ENCODE measurements at places on chromosomes 2 and 18.

DNA sequence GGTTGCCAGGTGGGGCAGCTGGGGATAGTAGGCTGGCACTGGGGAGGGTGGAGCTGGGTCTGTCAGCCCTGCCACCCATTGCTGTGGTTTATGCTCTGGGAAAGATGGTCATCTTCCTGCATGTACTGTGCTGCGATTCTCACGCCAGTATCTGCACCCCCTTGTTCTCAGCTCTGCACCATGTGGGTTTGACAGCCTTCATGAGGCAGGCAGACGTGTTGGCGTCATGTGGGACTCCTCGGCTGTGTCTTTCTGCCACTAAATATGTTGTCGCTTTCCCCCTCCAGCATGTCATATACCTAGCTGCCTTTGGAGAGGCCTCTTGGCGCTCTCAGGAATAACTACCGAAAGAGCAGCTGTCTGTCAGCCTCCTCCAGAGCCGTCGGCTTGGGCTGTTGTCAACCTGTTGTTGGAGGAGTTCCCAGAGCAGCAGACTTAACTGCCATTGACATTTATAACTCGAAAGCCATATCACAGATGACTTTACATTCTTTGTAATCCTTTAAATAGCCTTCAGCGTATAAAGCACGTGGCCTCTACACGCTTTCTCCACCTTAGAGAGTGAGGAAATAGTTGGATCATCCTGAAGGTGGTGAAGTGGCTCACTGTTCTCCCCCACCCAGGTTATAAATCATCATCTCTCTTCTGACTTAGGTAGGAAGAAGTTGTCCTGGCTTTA, 80.4 kb upstream of the MGAT5 start:
- DNase-seq = no peak

GRCh38 chr18:45991788-45992187, 24.7 kb upstream of the EPG5 start:
- DNase-seq = no peak

- no peak for DNase-seq
Observed at GRCh38 chr2:50953021-50953420, 78.9 kb downstream of the NRXN1 start.

DNA sequence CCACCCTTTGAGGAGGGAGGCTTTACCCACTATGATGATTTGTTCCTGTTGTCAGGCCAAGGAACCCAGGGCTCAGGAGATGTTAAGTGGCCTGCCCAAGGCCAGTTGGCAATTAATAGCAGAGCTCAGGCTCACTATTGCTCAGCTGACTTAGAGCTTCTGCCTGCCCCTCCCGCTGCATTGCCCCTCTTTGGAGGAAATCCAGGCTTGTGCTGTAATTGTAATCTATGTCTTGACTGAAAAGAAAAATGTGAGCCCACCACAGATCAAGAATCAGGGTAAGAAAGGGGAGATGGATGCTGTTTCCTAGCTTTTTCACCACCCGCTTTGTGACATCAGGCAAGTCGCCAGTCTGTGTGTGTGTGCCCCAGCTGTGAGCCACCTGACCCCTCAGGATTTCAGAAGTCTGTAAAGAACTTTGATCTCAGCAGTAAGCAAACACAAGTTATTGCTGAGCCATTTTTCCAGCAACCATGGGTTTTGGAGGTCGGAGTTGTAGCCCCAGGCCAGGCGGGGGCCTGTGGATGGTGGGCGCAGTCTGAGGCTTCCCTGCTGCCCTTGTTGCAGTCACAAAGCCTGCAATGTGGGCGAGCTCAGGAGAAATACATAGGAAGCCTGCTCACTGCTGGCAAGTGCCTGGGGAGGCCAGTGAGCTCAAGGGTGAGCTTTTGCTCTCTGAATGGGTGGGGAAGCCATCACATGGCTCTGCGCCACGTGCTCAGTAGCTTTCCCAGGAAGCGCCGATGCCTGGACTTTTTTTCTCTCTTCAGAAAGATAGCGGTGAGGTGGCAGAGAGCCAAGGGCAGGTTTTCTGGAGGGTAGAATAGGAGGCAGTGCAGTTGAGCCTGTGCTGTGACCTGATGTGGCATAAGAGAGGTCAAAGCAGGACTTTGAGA, 6.1 kb downstream of the CABLES1 start:
- DNase-seq = no peak

- no peak for DNase-seq
Observed at GRCh38 chr18:54210463-54210862, 14.0 kb downstream of the MBD2 start.

- no peak for DNase-seq
Observed at GRCh38 chr2:163373496-163373895, 362.3 kb downstream of the FIGN start.

DNA sequence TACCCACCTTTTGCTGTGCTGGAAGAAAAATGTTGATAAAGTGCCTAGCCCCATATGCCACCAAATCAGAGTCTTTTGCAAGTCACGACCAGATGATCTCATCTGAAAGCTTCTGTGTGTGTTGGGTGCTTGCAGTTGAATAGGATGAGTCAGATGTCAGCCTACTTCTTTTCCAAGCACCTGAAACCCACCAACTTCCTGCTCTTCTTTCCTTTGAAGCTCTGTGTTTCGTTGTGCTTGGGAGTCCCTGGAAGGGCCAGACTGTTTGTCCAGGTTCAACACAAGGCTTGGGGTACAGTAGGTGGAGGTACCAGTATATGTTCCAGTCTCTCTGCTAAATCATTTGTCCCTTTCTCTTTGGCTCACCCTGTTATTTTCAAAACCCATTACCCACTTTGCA, 36.8 kb upstream of the LCLAT1 start:
- no peak for DNase-seq

GRCh38 chr2:225002656-225003045, 39.6 kb downstream of the DOCK10 start:
- no peak for DNase-seq

GRCh38 chr2:190415794-190416775, 7.9 kb downstream of the MFSD6 start:
- DNase-seq = no peak

DNA sequence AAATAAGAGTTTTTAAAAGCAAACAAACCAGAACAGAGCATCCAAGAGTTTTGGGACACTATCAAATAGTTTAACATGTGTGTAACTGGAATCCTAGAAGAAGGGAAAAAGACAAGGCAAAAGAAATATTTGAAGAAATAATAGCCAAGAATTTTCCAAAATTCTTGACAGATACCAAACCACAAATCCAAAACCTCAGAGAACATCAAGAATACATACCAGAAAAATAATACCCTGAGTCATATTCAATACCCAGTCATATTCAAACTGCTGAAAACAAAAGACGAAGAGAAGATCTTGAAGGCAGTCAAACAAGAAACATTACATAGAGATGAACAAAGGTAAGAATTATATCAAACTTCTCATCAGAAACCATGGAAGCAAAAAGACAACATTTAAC, 22.9 kb downstream of the INO80C start:
- no peak for DNase-seq

All from activated CD4-positive, alpha-beta T cell treated with anti-CD3 and anti-CD28 coated beads for 24 hours (primary cell).